ENCODE measurements at places on chromosomes 6 and 20. TPM values are rescaled to one million over a fixed set of nuclear protein-coding genes. Genes with fewer than 3 reads are reported as not detected.

The COL9A1 gene
- 16.0 TPM for total RNA-seq

- no peak for DNase-seq
- no peak overlapping the region for H3K27ac ChIP-seq
- no peak overlapping the region for H3K4me3 ChIP-seq
- H3K36me3 ChIP-seq, result no peaks in the 10 kb centered on the region
These were observed 136.3 kb upstream of the PRDM1 start for GRCh38 chr6:105949869-105950268.

DNA sequence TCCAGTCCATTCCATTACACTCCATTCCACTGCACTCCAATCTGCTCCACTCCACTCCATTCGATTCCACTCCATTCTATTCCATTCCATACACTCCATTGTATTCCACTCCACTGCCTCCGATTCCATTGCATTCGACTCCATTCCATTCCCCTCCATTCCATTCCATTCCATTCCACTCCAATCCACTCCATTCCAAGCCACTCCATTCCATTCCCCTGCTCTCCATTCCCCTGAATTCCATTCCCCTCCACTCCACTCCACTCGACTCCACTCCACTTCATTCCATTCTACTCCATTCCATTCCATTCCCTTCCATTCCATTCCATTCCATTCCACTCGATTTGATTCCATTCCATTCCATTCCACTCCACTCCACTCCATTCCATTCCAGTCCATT lies 25.7 kb upstream of the DEFB125 start:
- DNase-seq, result no peak
- H3K4me3 ChIP-seq, result no peak overlapping the region
- no peaks in the 10 kb centered on the region for H3K4me1 ChIP-seq
- H3K36me3 ChIP-seq, result no peaks in the 10 kb centered on the region
- no peaks in the 10 kb centered on the region for H3K27me3 ChIP-seq

The FAM110A gene
- 9.8 TPM for total RNA-seq

The OR2B6 gene
- not detected for total RNA-seq

DNA sequence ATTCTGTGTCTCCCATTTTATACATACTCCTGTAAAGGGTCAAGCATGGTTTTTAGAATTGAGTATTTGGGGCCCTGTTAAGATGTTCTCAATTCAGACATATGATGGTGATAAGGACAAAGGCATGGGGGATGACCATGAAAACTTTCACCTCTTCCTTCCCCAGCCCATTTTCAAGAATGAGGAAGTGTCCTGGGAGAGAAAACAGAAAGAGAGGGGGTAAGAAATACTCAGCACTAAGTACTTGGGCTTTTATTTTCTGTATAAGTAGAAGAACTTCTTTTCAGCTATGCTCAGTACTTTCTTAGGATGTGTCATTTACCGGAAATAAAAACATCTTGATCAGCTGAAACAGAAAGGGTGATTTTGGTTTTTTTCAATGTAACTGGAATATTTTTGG lies 10.9 kb upstream of the MBOAT1 start:
- no peak overlapping the region for H3K4me3 ChIP-seq
- H3K27me3 ChIP-seq, result no peaks in the 10 kb centered on the region
- no peaks in the 10 kb centered on the region for H3K4me1 ChIP-seq
- DNase-seq, result no peak
- H3K27ac ChIP-seq, result no peak overlapping the region

DNA sequence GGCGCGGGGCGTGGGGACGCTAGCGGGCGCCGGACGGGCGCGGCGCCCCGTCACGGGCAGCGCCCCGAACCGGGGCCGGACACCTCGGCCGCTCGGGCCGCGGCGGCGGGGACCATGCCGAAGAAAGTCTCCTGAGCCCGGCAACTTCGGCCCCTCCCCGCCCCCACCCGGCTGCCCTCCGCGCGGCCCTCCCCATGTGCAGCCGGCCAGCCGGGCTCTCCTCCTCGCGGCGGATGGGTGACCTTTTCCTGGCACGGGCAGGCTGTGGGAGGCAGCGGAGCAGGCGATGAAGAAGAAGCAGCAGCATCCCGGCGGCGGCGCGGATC lies 278 bp downstream of the UST start:
- H3K4me3 ChIP-seq, result peak overlapping the region; percentile 67
- DNase-seq, result peak; percentile 34
- no peaks in the 10 kb centered on the region for H3K36me3 ChIP-seq

The RIPOR2 gene
- 9.4 TPM for total RNA-seq

- DNase-seq, result no peak
- no peak overlapping the region for H3K27ac ChIP-seq
- H3K36me3 ChIP-seq, result no peaks in the 10 kb centered on the region
- no peaks in the 10 kb centered on the region for H3K27me3 ChIP-seq
- no peak overlapping the region for H3K4me3 ChIP-seq
These were observed 174.7 kb downstream of the OTOR start for GRCh38 chr20:16922834-16923233.

- DNase-seq, result no peak
- H3K4me3 ChIP-seq, result no peak overlapping the region
- H3K27ac ChIP-seq, result no peak overlapping the region
- H3K36me3 ChIP-seq, result no peaks in the 10 kb centered on the region
These were observed 16.8 kb downstream of the MRAP2 start for GRCh38 chr6:84050408-84050807.

Data from stomach (tissue), 19 donors.